ENCODE measurements at places on chromosomes 2 and 18.

DNA sequence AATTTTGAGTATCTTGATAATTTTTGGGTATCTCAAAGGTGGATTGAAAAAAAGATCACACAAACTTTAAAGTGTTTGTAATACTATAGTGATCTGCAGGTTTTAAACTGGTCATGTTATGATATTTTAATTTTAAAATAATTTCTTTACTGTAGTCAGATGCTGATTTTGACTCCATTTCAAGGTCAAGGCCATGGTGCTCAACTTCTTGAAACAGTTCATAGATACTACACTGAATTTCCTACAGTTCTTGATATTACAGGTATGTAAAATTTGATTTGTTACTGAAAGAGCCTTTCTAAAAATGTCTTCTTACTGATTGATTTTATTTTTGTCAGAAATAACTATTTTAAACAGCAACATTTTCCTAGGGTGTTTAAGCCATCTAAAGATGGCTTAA lies 33.1 kb upstream of the METAP1D start:
- DNase-seq = no peak

DNA sequence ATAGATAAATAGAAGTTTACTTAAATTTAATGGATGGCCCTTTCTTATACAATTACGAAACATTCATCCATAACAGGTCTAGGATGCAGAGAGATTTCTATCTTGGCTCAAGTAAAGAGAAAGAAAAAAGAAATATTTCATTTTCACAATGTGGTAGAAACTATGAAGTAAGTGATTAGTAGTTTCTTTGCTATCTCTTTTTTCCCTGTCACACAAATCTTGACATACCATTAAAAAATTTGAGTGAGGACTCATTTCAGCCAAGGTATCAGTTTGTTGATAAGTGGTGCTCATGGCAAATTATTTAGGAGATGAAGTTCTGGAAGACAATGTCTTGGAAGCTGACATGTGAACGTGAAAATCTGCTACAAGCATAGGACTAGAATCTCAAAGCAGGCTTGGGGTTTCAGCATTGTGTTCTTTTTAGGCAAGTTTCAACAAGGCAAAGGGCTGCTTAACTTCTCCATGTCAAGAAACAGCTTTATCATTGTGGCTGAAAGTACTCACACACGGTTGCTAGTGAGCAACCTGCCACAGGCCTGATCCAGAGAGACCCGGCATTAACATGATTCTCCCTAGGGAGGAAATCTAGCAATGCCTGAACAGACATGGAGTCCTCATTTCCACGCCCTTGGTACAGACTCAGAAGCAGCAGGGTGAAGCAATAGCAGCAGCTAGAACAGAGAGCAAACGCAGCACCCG lies 414.6 kb downstream of the DLGAP1 start:
- DNase-seq = no peak

DNA sequence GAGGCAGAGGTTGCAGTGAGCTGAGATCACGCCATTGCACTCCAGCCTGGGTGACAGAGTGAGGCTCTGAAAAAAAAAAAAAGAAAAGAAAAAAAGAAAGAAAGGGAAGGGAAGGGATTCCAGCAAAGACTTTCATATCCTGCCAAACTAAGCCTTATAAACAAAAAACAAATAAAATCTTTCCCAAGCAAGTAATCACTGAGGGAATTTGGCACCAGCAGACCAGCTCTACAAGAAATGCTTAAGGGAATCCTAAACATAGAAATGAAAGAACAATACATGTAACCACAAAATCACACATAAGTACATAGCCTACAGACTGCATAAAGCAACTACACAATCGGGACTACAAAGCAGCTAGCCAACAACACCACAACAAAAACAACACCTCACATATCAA lies 79.1 kb downstream of the TRABD2A start:
- DNase-seq = no peak

DNA sequence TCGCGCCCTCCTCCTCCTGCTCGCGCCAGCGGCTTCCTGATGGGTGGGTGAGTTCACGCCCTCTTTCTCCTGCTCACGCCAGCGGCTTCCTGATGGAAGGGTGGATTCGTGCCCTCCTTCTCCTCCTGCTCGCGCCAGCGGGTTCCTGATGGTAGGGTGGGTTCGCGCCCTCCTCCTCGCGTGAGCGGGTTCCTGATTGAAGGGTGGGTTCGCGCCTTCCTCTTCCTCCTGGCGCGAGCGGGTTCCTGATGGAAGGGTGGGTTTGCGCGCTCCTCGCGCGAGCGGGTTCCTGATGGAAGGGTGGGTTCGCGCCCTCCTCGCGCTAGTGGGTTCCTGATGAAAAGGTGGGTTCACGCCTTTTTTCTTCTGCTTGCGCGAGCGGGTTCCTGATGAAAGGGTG lies 62.0 kb upstream of the MGAT5 start:
- no peak for DNase-seq

- peak; percentile 58 for DNase-seq
These were observed 278.5 kb upstream of the HNRNPA3 start for GRCh38 chr2:176934131-176934530.

GRCh38 chr18:65235966-65236624 lies 514.7 kb upstream of the CDH7 start:
- peak; percentile 69 for DNase-seq

Data from OCI-M1 (cell line).